ENCODE measurements at places on chromosomes 13 and 19. TPM values are rescaled to one million over a fixed set of nuclear protein-coding genes. Genes with fewer than 3 reads are reported as not detected.

GRCh38 chr13:98155475-98156109 is 12.7 kb downstream of the FARP1 start:
- H3K4me3 ChIP-seq: no peak overlapping the region
- DNase-seq: no peak
- H3K4me1 ChIP-seq: no peaks in the 10 kb centered on the region
- H3K36me3 ChIP-seq: no peaks in the 10 kb centered on the region
- no peaks in the 10 kb centered on the region for H3K27me3 ChIP-seq

The SERP2 gene
- total RNA-seq: not detected

- DNase-seq: no peak
- H3K4me1 ChIP-seq: peaks cover 54% of the 10 kb centered on the region
- H3K27me3 ChIP-seq: no peaks in the 10 kb centered on the region
- H3K36me3 ChIP-seq: peaks cover 3% of the 10 kb centered on the region
- peak overlapping the region; percentile 86 for H3K4me3 ChIP-seq
- peak overlapping the region; percentile 89 for H3K27ac ChIP-seq
Observed at GRCh38 chr13:49248622-49249002, 887 bp downstream of the CDADC1 start.

DNA sequence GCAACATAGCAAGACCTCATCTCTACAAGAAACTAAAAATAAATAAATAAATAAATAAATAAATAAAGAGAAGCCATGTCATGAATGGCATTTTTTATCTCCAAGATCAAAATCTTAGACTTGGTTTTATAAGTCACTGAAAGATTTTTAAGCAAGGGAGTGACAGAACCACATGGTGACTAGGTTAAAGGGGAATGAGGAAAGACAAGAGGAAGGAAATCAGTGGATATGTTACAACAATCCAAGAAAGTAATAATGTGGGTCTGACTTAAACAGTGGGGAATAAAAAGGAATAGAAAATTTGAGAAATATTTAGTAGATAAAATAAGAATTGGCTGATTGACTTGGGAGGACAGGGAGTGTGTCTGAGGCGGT is 18.8 kb upstream of the MED4 start:
- no peaks in the 10 kb centered on the region for H3K36me3 ChIP-seq
- H3K4me3 ChIP-seq: no peak overlapping the region
- H3K27me3 ChIP-seq: no peaks in the 10 kb centered on the region
- H3K4me1 ChIP-seq: no peaks in the 10 kb centered on the region

- H3K27ac ChIP-seq: no peak overlapping the region
- no peak for DNase-seq
- H3K36me3 ChIP-seq: no peaks in the 10 kb centered on the region
- no peak overlapping the region for H3K4me3 ChIP-seq
Observed at GRCh38 chr13:32542221-32542620, 3.6 kb upstream of the N4BP2L2 start.

- H3K27ac ChIP-seq: peak overlapping the region; percentile 93
- H3K36me3 ChIP-seq: peaks cover 5% of the 10 kb centered on the region
- H3K27me3 ChIP-seq: no peaks in the 10 kb centered on the region
- peak overlapping the region; percentile 99 for H3K4me3 ChIP-seq
- peaks cover 51% of the 10 kb centered on the region for H3K4me1 ChIP-seq
- DNase-seq: peak; percentile 67
Observed at GRCh38 chr13:41458187-41458760, 924 bp downstream of the RGCC start.

- H3K4me1 ChIP-seq: peaks cover 3% of the 10 kb centered on the region
- no peaks in the 10 kb centered on the region for H3K36me3 ChIP-seq
- no peak for DNase-seq
- no peak overlapping the region for H3K27ac ChIP-seq
- H3K27me3 ChIP-seq: no peaks in the 10 kb centered on the region
Observed at GRCh38 chr13:50378509-50379044, 363.3 kb downstream of the KCNRG start.

The CERS1 gene
- total RNA-seq: not detected

DNA sequence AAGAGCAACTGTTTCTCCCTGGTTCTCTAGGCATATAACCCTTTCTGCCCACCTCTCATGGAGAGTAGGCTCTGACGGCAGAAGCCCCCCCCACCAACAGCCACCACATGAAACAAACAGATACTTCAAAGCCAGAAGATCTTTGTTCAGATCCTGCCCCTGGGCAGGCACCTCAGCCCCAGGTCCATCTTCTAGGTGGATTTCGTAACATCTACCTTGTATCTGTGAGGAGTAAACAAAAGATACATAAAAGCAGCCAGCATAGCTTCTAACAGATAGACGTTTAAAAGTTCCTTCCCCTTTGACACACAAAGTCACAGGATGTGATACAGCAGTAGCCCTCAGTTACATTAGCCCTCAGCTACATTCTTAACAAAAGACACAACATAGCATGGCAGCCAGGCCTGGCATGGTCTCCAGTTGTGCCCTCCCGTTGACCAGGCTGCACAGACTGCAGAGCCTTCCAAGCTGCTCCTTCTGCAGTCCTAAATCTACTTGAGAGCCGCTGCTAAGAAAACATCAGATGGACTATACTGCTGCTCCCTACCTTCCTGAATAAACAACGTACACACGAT is 35.4 kb downstream of the BRD4 start:
- peak; percentile 31 for DNase-seq
- no peaks in the 10 kb centered on the region for H3K36me3 ChIP-seq
- H3K4me1 ChIP-seq: peaks cover 95% of the 10 kb centered on the region
- H3K27ac ChIP-seq: no peak overlapping the region
- H3K4me3 ChIP-seq: no peak overlapping the region
- H3K27me3 ChIP-seq: no peaks in the 10 kb centered on the region

The GARIN5A gene
- total RNA-seq: not detected

- no peak for DNase-seq
- H3K4me3 ChIP-seq: no peak overlapping the region
- H3K27me3 ChIP-seq: no peaks in the 10 kb centered on the region
- no peaks in the 10 kb centered on the region for H3K36me3 ChIP-seq
Observed at GRCh38 chr19:49520705-49521319, 7.0 kb upstream of the RCN3 start.

The ITPKC gene
- 10.2 TPM for total RNA-seq

DNA sequence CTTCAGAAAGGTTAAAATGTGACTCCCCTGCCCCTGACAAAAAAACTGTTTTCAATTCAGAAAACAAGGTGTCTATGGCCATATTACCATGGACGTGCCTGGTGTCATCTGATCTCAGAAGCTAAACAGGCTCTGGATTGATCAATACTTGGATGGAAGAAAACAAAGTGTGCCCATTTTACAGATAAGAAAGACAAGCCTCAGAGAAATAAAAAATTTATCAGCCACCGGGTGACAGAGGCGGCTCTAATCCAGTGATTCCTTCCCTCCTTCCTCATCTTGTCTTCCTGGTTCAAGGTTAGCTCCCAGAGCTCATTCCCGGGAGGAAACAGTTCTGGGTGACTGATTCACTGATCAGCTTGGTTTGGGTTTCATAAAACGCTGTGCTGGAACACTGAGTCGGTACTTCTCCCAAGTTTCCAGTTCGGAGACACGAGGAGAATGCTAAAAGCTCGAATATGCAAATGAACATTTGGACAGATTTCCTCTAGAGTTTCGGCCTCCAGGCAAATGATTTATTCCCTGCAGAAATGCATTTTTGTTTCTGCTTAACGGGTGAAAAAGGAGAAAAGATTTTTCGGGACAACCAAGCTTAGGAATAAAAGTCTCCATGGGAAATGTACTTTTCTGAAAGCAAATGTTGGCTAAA is 211.2 kb downstream of the UQCRFS1 start:
- no peak overlapping the region for H3K27ac ChIP-seq
- no peaks in the 10 kb centered on the region for H3K36me3 ChIP-seq
- no peaks in the 10 kb centered on the region for H3K4me1 ChIP-seq
- no peaks in the 10 kb centered on the region for H3K27me3 ChIP-seq
- DNase-seq: no peak

The LRRC63 gene
- 0.75 TPM for total RNA-seq

GRCh38 chr13:111957913-111958450 is 109.0 kb upstream of the SOX1 start:
- H3K27ac ChIP-seq: no peak overlapping the region
- H3K4me3 ChIP-seq: no peak overlapping the region
- no peaks in the 10 kb centered on the region for H3K27me3 ChIP-seq
- DNase-seq: no peak
- no peaks in the 10 kb centered on the region for H3K36me3 ChIP-seq
- no peaks in the 10 kb centered on the region for H3K4me1 ChIP-seq

- H3K27ac ChIP-seq: no peak overlapping the region
- DNase-seq: no peak
- H3K4me1 ChIP-seq: no peaks in the 10 kb centered on the region
Observed at GRCh38 chr13:101398191-101398590, 18.1 kb downstream of the NALCN start.

The SIGLEC8 gene
- total RNA-seq: not detected

DNA sequence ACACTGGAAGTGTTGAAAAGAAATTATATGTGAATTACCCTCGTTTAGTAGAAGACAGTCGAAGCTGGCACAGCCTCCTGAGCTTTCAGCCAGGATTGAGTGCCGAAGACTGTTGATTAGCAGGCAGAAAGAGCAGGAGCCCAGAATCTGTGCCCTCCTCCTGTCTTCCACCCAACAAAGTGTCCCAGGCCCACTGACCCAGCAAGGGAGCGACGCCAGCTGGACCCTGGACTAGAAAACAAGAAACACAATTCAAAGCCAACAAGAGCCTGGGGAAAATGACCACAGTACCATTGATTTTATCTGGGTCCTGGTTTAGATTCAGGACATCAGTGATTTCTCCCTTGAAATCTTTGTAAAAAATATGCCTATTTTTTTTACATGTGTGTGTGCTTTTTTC is 120.7 kb downstream of the RXFP2 start:
- no peaks in the 10 kb centered on the region for H3K36me3 ChIP-seq
- no peaks in the 10 kb centered on the region for H3K27me3 ChIP-seq
- H3K4me1 ChIP-seq: no peaks in the 10 kb centered on the region
- H3K4me3 ChIP-seq: no peak overlapping the region
- H3K27ac ChIP-seq: no peak overlapping the region

The NCAN gene
- total RNA-seq: not detected

The CCDC70 gene
- not detected for total RNA-seq

The ACP7 gene
- 0.14 TPM for total RNA-seq

DNA sequence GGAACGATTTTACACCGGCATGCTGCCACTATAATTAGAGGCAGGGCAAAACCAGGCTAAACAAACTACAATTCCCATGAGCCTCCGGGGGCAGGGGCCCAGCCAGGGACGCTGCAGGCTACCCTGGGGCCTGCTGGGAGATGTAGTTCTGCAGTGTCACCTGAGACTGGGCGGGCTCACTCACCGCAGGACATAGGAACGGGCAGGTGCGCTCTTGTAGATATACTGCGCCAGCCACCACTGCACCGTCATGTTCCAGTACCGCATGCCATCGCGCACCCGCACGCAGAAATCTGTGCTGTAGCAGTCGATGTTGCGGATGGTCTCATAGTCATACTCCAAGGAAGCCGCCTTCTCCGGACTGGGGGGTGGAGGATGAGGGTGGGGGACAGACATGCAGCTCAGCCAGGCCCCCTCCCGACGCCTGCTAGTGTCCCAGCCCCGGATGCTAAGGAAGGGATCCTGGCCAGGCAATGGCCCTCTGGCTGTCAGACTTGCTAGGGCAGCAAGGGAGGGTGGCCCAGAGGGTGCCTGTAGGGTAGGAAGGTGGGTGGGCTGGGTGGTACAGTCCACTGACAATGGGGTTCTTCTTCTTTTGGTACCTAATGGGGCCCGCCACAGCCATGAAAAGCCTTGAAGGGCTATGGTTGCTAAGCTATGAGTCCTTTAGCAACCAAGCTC is 5.8 kb upstream of the TMC4 start:
- peaks cover 6% of the 10 kb centered on the region for H3K36me3 ChIP-seq
- no peaks in the 10 kb centered on the region for H3K4me1 ChIP-seq
- H3K27me3 ChIP-seq: no peaks in the 10 kb centered on the region
- peak; percentile 35 for DNase-seq

GRCh38 chr19:28497137-28497536 is 715.8 kb downstream of the UQCRFS1 start:
- H3K36me3 ChIP-seq: no peaks in the 10 kb centered on the region
- no peaks in the 10 kb centered on the region for H3K4me1 ChIP-seq
- no peak overlapping the region for H3K4me3 ChIP-seq

- DNase-seq: no peak
- no peak overlapping the region for H3K4me3 ChIP-seq
- H3K27me3 ChIP-seq: no peaks in the 10 kb centered on the region
- H3K4me1 ChIP-seq: peaks cover 8% of the 10 kb centered on the region
Observed at GRCh38 chr19:13082192-13083007, 20.3 kb downstream of the LYL1 start.

The COX7A1 gene
- total RNA-seq: not detected

DNA sequence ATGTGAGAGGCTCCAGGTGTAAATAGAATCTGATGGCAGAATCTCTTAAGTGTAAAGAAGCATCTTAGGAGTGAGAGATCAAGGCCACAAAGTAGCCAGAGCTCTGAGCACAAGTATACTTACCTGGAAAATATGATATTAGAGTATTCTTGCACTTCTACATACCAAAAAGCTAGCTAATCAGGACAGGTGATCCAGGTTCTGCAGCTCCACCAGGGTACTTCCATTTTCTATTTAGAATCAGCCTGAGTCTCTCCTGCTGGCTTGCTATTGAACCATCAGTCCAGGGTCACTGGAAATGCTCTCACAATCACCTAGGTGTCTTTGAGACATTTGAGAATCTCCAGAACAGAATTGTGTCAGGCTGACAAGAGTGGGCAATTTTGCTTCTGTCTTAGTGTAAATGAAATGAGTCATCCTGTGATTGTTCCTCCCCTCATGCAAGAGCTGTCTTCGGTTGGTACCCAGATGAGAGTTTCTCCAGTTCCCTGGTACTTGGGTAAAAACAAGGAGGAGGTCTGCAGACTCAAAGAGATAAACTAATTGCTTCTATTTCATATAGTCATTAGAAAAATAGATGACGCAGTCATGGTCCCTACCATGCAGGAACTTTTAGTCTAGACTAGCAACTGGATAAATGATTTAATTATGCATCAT is 14.6 kb downstream of the ZNF254 start:
- peaks cover 2% of the 10 kb centered on the region for H3K36me3 ChIP-seq
- H3K27ac ChIP-seq: no peak overlapping the region
- no peaks in the 10 kb centered on the region for H3K4me1 ChIP-seq
- no peak overlapping the region for H3K4me3 ChIP-seq
- no peaks in the 10 kb centered on the region for H3K27me3 ChIP-seq

DNA sequence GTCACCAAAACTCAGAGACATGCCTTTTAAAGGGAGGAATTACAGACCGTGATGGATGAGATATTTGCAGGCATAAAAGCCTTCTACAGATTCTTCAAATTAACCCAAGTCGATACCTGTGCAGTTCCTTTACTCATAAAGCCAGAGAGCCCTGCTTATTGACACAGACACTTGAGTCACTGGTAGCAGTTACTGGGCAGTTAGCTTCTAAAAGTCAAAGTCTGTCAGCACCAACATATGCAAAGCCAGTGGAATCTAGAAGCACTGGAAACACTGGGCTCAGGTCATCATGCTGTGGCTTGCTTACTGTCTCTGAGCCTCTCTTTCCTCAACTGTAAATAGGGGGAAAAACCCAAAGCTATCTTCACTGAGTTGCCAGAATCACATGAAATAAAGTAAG is 25.7 kb upstream of the LRCH1 start:
- H3K27me3 ChIP-seq: no peaks in the 10 kb centered on the region
- no peak overlapping the region for H3K27ac ChIP-seq
- H3K36me3 ChIP-seq: no peaks in the 10 kb centered on the region
- DNase-seq: no peak
- no peaks in the 10 kb centered on the region for H3K4me1 ChIP-seq
